ENCODE measurements at places on chromosomes 3 and 15.

DNA sequence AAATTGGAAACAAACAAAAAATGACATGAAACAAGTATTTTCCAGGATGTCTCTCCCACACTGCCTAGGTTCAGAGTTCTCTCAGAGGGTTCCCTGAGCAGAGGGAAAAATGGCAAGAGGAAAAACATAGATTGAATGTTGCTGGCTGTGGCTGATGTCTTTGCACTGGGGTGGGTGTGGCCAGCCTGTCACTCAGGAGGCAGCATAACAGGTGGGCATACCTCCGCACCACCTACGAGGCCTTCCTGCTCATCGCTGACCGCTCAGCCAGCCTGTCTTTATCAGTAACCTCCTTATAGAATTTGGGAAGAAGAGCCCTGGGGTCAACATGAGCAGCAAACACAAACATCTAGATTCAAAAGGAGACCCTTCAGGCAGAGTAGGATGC is 216.6 kb upstream of the UMPS start:
- no peak for DNase-seq

DNA sequence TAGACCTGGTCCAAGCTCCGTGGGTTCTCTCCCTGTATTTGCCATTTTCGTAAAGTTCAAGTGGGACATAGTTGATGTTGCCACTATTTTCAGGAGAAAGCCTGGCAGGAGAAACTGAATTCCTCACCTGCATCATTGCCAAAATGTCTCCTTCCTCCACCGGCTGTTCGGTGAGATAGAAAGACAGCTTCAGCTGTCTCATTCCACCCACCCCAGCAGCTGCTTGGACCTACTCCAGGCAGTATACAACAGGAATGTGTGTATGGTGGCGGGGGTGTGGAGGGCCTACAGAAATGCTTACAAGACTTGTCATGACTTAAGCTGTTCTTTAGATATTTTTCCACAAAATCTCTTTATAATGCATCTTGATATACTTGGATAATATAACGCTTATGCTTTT is 132.7 kb upstream of the RAP2B start:
- DNase-seq: peak; percentile 70

DNA sequence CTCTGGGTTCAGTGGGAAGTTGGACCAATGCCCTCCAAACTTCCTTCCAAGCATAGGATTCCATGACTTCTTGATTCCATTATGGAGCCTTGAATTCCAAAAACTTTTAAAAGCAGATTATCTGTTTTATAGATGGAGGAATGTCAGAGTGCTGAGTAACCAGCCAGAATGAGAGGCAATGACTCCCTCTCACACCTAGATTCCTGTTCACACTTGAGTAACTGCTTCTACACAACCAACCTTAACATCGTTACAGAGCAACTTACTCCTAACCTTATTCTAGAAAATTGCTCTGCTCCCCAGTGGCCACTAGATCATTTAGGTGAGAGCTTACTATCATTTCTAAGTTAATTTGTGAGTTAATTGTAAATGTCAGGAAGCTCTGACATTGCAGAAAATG is 24.2 kb upstream of the NR2F2 start:
- DNase-seq: no peak

- no peak for DNase-seq
Observed at GRCh38 chr3:32930161-32930560, 21.3 kb upstream of the CCR4 start.

- no peak for DNase-seq
Observed at GRCh38 chr3:13440204-13440817, 20.2 kb upstream of the NUP210 start.
